ENCODE measurements at places on chromosomes 3 and 15.

- DNase-seq = no peak
Observed at GRCh38 chr15:29864501-29864900, 42.2 kb upstream of the TJP1 start.

- no peak for DNase-seq
Observed at GRCh38 chr3:69451594-69451993, 65.7 kb upstream of the FRMD4B start.

DNA sequence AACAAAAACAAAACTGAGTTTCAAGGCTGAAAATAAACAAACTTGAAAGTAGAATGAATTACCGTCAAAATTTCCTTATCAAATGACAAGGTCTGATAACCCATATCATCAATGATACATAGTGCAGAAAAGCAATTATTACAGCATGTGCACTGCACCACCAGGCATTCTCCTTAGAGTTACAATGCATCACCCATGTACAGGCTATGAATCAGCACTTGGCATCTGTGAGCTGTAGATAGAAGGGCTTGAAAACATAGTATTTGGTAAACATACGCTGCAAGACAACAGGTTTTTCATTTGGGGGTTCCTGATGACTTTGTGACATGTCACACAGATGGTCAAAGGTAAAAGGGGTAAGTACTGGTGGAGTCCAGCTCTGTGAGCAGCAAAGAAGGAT lies 265.1 kb downstream of the CTNNB1 start:
- DNase-seq = no peak

GRCh38 chr3:13199006-13199776 lies 126.0 kb upstream of the IQSEC1 start:
- DNase-seq = no peak

- no peak for DNase-seq
Observed at GRCh38 chr3:46284981-46285683, 42.9 kb downstream of the CCR3 start.

DNA sequence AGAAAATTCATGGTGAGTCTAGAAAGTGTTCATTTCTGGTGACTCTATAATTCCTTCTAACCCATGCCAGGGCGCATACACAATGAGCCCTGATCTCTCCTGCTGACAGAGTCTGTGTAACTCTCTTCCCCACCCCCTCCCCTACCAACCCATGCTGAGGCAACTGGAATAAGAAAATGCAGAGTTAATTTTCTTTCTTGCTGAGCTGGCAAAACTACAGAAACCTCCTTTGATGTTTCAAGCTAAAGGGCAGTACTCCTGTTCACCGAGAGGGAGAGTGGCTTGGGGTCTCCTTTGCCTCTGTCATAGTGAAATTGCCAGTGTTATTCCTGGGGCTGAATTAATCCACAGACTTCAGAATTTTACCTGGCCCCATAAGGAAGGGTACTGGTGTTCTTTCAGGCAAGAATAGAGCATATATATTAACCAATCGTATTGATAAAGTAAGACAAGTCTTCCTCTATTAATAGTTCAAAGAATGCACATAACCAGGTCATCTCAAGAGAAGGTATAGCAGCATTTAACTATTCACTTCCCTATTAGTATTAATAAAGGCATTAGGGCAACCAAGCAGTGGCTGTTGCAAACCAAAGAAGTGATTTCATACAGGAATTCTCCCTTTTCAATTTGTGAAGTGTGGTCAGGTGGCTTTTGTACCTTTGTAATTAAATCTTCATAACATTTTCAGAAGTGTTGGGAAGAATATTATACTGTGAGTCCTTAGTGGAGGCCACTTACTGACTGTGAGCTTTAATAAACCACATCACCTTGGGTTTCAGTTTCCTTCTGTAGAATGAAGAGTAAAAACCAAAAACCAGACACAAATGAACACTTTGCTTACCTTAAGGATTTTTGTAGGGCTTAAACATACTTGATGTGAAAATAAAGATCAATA lies 4.1 kb downstream of the GAP43 start:
- DNase-seq = no peak

DNA sequence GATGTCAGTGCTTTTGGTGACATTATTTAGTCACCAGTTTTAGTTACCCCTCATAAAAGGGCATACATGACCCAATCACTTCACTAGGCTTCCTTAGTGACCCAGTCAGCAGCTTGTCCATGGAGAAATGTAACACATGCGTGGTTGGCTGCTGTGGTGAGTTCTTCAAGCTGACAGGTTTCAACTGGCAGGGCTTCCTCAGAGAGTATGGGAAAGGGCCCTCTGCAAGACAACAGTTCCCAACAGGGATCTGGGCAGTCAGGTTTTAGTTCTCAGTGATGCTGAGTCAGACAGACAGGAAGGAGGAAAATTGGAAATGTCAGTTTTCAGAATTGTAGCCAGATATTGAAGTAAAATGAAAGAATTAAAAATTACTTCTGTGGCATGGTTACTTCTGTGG lies 282.5 kb downstream of the TBL1XR1 start:
- no peak for DNase-seq

DNA sequence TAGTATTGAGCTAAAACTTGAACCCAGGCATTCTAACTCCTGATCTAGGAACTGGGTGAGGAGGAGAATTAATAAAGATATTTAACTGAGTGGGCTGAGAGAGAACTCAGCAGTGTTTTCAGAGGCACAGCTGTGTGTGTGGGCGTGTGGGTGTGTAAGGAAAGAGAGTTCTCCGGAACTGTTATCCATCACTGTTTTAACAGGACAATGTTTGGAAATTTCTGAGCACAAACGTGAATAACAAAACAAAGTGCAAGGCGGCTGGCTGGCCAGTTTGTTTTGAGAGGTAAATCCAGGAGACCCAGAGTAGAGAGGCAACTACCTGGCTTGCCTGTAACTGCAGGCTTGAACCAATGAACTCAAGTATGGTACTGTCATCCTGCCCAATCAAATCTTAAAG lies 5.0 kb upstream of the PTPN9 start:
- no peak for DNase-seq

GRCh38 chr3:39260957-39261356 lies 18.9 kb downstream of the CX3CR1 start:
- peak; percentile 59 for DNase-seq

- DNase-seq = no peak
Observed at GRCh38 chr3:39013289-39013688, 38.5 kb downstream of the SCN11A start.

DNA sequence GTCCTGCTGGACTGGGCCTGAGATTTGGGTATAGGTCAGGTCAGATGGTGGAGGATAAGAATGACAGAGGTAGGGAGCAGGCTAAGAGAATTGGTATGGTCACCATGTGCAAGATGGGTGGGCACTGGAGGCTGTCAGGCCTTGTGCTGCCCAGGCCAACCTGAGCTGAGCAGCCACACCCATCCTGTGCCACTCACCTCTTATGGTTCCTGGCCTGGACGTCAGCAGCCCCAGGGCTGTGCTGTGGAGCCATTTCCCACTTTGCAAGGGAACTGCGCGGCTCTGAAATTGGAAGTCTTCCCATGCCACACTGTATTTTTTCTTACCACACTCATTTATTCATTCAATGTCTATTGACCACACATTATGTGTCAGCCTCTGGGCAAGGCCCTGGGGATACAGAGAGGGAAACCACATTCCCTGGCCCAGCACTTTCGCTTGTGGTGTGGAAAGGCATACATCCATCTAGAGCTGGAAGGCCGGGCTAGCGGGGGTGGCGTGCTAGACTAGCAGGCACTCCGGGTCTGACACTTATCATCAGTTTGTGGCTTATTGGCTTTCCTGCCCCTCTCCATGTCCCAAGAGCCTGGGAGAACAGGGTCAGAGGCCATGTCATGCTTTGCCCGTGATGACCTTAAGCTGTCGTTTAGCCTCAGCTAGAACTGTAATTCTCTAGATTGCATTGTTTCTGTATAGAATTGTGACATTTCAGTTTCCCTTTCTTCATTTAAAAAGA lies 51.1 kb upstream of the POLG start:
- DNase-seq = no peak

DNA sequence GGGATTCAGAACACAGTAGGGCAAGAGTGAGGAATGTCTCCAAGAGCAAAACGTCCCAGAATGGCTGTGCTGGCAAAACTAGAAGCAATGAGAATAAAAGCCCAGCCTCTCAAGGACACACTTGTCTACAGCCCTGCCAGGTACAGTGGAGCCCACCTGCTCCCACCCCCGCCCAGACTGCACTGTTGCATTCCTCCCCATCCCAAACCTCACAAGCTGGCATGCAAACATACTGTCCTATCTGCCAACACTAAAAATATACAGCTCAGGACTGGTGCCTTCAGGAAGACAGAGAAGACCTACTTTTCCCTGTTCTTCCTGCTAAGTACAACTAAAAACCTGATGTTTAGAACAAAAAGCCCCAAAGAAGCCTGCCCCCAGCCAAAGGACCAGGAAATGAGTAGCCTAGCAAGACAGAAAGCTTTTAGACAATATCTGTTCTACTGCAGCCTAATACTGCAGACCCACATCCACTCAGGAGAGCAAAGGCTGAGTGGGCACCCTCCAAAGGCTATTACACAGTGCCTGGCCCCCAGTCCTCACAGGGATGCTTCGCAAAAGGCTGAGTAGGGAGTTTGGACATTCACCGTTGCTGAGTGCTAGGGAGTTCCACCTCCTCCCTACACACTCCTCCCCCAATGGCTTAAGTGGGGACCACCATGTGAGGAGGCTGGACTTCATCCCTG lies 13.5 kb downstream of the OCA2 start:
- DNase-seq = no peak

- no peak for DNase-seq
Observed at GRCh38 chr3:57958642-57959422, 49.4 kb upstream of the FLNB start.

GRCh38 chr15:69602921-69603320 lies 150.3 kb downstream of the RPLP1 start:
- no peak for DNase-seq

DNA sequence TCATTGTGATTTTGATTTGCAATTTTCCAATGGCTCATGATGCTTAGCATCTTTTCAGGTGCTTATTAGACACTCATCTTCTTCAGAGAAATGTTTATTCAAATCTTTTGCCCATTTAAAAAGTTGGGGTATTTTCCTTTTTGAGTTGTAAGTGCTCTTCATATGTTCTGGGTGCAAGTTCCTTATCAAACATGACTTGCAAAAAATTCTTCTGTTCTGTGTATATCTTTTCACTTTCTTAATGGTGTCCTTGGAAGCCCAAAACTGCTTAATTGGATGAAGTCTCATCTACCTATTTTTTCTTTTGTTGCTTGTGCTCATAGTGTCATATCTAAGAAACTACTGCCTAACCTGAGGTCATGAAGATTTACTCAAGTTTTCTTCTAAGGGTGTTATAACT lies 332.8 kb downstream of the PLCL2 start:
- no peak for DNase-seq

DNA sequence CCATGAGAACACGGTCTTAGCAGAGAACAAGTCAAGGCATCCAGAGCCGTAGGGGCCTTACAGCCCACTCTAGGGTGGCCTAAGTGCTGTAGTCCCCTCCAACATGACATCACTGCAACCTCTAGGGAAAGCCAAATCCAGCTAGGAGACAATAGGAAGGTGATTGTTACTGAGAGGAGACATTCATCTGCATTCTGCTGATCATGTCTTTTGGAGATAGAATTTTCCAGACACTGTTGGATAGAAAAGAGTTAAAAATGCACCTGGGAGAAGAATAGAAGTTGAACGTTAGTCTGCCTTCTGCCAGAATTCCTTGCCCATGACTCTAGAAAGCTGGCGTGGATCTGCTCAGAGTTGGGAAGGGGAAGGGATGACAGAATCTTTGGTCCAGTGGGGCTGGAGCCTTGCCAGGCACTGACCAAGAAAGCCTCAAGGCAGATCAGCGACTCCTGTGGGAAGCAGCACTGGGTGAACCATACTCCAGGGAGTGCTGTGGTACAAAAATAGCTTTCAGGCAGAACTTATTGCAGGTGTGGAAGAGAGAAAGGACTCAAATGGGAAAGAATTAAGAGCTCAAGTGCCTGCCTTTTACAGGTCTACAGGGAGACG lies 44.8 kb upstream of the RAF1 start:
- DNase-seq = peak; percentile 23

- DNase-seq = peak; percentile 9
Observed at GRCh38 chr3:191238321-191238817, 39.3 kb downstream of the OSTN start.

GRCh38 chr3:59286791-59287531 lies 237.1 kb upstream of the CFAP20DC start:
- no peak for DNase-seq

GRCh38 chr15:29613951-29614382 lies 208.3 kb downstream of the TJP1 start:
- no peak for DNase-seq

DNA sequence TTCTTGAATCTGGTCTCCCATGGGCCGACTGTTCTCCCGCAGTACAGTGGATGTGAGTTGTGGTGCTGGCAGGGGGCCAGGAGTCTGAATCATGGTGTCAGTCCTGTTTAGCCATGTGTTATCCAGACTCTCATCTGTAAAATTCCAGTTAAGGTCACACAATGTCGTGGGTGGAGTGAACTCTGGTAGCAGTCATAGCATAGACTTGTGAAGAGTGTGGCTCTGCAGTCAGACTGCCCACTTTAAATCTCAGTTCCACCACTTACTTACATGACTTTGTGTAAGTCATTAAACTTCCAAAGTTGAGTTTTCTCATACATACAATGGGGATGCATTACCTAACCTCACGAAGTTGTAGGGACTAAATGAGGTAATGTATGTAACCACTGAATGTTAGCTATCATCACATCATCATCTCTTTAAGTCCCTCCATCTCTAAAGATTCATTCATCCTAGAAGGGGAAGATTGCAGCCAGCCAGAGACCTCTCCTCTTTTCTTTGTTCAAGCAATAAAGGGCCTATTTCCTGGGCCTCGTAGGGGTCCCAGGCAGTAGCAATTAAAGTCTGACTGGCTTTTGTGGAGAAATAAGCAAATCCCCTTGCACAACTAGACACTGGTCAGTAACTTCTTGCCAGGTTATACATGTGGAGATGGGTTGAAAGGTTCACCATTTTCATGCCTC lies 93.9 kb downstream of the PCCB start:
- DNase-seq = peak; percentile 86

- no peak for DNase-seq
Observed at GRCh38 chr3:104805508-104805907, 561.2 kb upstream of the ALCAM start.

GRCh38 chr3:134161898-134162615 lies 88.6 kb downstream of the RYK start:
- no peak for DNase-seq

DNA sequence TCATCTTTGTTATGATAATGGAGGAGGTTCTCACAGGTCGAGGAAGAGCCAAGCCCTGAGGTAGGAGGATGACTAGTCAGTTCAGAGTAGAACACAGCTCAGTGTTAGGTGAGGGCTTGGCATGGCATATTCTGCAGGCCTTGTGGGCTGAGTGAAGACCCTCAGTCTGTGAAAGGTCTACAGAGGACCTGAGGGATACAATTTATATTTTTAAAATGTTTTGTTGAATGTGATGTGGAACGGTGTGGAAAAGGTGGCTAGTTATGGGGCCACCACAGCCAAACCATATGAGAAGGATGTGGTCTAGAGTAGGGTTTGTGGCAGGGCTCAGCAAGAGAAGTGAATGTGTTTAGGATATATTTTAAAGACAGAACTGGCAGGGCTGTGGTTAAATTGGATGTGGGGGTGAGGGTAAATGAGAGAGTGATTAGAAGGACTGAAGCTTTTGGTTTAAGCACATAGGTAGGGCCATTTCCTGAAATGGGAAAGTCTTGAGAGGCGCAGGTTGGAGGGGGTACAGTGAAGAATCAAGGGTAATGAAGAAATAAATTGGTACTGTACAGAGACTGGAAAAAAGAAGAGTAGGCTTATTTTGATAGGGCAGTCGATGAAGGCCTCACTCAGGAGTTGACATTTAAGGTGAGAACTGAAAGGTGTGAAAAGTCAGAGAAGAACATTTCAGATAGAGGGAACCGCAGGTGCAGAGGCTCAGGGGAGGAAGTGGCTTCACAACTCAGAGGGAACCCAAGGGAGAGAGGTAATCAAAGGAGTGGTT lies 60.5 kb downstream of the SPTSSB start:
- DNase-seq = no peak

GRCh38 chr3:13125092-13126015 lies 52.1 kb upstream of the IQSEC1 start:
- DNase-seq = no peak

Measured in fibroblast of skin of left quadriceps (primary cell).